ENCODE measurements at places on chromosomes 7 and 10. TPM values are rescaled to one million over a fixed set of nuclear protein-coding genes. Genes with fewer than 3 reads are reported as not detected.

DNA sequence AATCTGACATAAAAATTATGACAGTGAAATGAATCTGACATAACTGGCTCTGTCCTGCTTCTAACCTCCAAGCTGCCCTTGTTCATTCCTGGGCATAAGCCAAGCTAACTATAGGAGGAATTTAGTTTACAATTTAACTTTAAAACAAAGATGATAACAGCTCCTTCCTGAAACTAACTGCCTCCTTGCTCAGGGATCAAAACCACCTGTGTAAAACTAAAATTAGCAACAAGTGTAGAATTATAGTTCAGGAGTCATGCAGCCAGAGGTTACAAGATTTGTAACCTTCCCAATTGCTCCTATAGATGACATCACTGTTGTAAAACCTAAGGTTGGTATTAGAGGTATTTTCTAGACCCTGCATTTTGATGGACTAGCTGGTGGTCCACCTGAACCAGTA lies 256.4 kb upstream of the POM121L12 start:
- DNase-seq, result no peak

DNA sequence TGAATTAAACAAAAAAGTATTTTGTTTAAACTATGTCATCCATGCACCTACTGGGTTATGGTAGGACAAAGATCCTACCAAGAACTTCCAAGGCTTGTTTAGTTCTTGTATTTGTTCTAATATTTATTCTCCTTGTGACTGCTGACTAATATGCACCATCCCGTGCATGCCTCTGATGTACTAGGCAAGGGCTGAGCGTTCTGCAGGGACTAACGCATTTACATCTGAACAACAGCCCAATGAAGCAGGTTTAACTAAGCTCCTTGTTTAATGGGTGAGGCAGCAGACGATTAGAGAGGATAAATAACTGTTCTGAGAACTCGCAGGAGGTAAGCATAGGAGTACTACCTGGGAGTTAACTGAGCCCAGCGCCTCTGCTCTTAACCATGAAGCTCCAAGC lies 64.9 kb downstream of the KIAA1549 start:
- DNase-seq, result peak; percentile 23

SLC26A5 gene
- total RNA-seq, result 0.99 TPM

ABCB1 gene
- 18.5 TPM for total RNA-seq

GRCh38 chr10:111151595-111152307 lies 74.9 kb downstream of the ADRA2A start:
- no peak for DNase-seq

- DNase-seq, result no peak
Observed at GRCh38 chr7:87029078-87029477, 30.4 kb downstream of the ELAPOR2 start.

- DNase-seq, result no peak
Observed at GRCh38 chr10:127739908-127740307, 2.9 kb downstream of the FOXI2 start.

- DNase-seq, result no peak
Observed at GRCh38 chr10:44513591-44513990, 128.7 kb upstream of the CXCL12 start.

TMEM270 gene
- not detected for total RNA-seq

GRCh38 chr7:99258501-99258900 lies 14.1 kb upstream of the MYH16 start:
- DNase-seq, result no peak

SKIDA1 gene
- 6.1 TPM for total RNA-seq

- no peak for DNase-seq
Observed at GRCh38 chr10:79323602-79324001, 23.7 kb upstream of the PPIF start.

CPVL gene
- total RNA-seq, result 42.2 TPM

GRCh38 chr7:41918597-41918996 lies 215.7 kb upstream of the INHBA start:
- no peak for DNase-seq

- DNase-seq, result no peak
Observed at GRCh38 chr7:23017309-23017708, 3.4 kb upstream of the HYCC1 start.

LIPJ gene
- total RNA-seq, result 0.28 TPM

GRCh38 chr10:6226216-6226615 lies 23.5 kb downstream of the PFKFB3 start:
- no peak for DNase-seq

CALCR gene
- 0.39 TPM for total RNA-seq

DNA sequence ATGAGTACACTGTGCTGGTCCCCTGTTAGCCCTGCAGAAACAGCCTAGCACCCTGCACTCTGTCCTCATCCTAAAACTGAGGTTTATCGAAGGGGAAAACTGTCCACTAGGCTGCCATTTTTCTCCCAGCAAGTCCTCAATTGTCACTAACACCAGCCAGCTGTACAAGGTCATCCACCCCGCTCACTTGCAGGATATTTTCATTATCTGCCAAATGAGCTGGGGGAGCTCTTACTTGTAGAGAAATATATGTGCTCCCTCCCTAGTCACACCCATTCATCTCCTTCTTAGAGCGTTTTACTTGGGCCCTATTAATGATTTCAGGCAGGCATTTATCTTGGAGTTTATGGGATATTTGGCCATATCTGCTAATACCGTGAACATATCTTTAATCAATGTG lies 413.5 kb upstream of the NFE2L3 start:
- DNase-seq, result no peak

GRCh38 chr10:132545659-132546367 lies 8.2 kb downstream of the INPP5A start:
- no peak for DNase-seq

MRPS24 gene
- 103 TPM for total RNA-seq

GRCh38 chr10:27513451-27514191 lies 9.5 kb downstream of the RAB18 start:
- DNase-seq, result no peak

DENND11 gene
- total RNA-seq, result 33.7 TPM

CYP17A1 gene
- 0.44 TPM for total RNA-seq

- DNase-seq, result no peak
Observed at GRCh38 chr7:43584195-43584586, 1.3 kb downstream of the STK17A start.

GRCh38 chr10:17019696-17020095 lies 109.9 kb downstream of the CUBN start:
- no peak for DNase-seq

- no peak for DNase-seq
Observed at GRCh38 chr10:91684841-91685240, 52.0 kb upstream of the PPP1R3C start.

MRLN gene
- 1.6 TPM for total RNA-seq

OPN4 gene
- not detected for total RNA-seq

DNA sequence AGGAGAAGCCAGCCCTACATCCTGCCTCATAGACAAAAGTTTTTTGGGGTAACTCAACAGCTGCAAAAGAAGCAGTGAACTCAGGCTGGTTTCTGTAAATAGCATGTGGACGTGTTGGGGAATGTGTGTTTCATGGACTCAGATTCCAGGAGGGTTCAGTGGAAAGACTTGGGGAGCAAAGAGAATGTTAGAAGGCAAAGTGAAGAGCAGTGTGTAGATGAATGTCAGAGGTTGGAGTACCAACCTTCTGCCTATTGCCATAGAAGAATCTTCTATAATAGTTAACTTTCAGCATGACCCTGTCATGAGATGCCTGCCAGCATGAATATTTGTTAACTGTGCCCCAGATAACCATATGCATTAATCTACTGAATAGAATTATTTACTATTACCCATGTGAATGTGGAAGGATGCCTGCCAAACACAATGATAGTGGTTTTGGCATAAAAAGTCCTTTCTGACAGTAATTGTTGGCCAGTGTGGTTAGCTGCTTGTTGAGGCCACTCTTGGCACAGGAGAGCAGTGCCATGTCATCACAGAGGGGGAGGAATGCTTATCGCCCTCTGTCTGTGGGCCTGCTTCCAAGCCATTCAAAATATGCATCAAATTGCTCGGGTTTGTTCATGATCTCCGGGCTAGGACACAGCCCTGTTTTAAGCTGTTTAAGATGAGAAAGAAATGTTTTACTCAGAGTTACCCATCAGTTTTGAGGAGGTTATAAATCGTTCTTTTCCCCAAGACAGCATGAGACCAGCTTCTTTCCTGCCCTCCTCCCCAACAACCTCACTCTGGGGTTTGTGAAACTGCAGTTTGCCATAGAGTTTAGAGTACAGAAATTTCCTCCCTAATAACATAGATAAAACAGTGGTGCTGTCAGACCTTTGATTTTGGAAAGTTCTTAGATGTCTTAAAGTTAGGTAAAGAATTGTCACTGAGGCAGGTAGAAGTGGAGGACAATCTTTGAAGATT lies 165.3 kb downstream of the WNT2 start:
- no peak for DNase-seq

FGF8 gene
- total RNA-seq, result 0.72 TPM

GRCh38 chr10:93383562-93383981 lies 98.6 kb downstream of the MYOF start:
- DNase-seq, result no peak

DNA sequence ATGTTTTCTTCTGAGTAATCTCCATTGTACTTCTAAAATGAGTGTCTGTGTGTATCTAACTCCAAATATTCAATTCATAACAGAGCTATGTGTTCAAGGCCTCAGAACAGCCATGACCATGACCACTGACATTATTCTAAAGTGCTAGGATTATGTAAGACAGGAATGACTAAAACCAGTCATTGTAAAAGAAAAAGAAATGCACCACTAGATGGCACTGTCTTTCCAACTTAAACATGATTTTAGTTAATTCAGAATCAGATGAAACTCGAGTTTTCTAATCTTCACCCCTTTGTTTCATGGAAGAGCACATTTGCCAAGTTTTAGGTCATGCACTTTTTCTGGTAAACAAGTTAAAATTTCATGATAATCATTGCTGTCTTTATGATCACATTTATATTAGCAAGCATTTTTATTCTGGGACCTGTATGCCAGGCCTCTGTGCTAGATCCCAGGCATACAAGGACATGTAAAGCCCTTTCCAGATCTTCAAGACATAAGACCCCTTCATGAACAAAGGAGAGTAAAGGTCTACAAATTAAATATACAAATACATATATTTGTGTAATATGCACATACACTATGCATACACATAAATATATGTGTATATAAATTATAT lies 26.1 kb upstream of the RSU1 start:
- no peak for DNase-seq

DNA sequence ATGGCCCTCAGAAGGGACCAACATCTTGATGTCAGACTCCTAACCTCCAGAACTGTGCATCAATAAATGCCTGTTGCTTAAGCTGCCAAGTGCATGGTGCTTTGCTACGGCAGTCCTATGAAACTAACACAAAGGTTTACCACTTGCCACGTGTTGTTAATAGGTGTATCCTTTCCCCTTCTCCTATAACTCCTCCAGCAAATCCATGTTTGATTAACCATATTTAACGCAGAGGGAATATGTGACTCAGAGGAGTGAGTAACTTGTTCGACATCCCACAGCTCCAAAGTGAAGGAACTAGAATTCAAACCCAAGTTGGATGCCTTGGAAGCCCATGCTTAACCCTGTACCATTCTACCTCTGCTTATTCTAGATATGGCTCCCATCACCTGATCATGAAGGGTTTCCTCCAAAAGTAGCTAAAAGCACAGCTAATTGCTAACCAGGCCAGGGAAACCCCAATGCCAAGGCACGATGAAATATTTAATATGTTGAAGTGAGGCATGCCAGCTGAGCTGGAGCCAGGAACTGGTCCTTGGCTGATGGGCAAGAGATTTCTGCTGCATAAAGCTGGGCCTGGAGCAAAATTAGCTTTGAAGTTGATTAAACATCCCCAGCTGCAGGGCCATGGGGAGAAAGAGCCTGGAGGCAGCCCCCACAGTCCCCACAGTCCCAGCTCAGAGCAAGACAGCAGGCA lies 131.9 kb downstream of the C10orf90 start:
- DNase-seq, result peak; percentile 71

- DNase-seq, result no peak
Observed at GRCh38 chr10:95071107-95071660, 1.9 kb upstream of the CYP2C8 start.

DNA sequence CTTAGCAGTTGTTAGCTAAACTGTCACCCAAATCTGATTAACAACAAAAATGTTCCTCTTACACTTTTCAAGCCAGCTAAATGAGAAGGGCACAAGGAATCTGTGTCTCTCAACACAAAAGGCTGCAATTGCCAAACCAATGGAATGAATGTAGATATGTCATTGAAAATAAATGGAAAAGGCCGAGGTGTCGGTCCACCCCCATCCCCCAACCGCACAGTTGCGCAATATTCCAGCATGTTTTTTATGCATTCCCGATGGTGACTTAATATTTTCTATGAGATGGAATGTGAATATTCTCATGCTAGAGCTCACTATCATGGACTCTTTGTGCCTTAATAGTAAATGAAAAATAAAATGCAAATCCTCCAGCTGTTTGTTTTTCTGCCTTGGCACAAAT lies 181.6 kb upstream of the LRGUK start:
- DNase-seq, result no peak

DNA sequence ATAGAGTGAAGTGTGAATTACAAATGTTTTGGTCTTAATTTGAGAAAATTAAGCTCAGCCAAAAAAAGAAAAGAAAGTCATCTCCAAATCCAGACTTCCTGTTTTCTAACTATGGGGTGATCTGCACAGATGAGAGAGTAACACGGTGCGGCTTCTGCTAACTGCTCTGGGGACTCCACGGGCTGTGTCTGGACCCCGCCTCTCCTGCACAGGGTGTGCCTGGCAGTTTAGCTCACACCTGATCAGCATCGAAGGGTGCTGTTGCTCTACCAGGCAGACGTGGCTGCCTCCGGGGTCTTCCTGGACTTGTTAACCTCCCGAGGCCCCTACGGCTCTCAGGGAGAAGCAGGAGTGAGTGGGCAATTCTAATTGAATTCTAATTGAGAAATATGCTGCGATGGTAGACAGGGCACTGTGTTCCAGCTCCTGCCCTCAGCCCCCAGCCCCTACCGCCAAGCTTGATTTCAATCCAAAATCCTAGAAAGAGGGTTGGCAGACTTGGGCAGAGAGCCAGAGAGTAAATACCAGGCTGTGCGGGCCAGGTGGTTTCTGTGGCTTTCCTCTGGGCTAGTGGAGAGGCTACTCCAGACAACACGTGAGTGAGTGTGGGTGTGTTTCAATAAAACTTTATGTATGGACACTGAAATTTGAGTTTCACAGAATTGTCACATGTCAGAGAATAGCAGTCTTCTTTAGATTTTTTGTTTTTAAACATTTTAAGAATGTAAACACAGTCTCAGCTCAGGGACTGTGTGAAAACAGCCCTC lies 13.4 kb downstream of the SHH start:
- DNase-seq, result no peak

KEL gene
- total RNA-seq, result 0.99 TPM

GRCh38 chr10:110007161-110007700 lies 553 bp upstream of the ADD3 start:
- DNase-seq, result no peak

DNA sequence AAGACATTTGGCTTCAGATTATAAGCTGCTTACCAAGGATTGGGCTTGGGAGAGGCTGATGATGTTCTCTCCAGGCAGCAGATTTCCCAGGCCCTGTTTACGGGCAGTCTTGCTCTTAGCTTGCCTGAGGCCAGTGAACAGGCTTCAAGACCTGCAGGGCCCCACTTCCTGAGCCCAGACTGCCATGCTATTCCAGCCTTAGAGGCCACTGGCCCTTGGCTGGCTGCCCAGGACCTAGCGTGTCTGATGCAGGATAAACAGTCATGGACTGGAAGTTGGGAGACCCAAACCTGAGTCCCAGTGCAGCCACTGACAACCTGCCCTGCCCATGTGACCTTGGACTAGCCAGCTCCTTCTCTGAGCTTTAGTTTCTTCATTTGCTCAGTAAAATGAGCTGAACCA lies 2.9 kb downstream of the PRXL2A start:
- DNase-seq, result no peak
